ENCODE measurements at places on chromosomes 11 and 22.

DNA sequence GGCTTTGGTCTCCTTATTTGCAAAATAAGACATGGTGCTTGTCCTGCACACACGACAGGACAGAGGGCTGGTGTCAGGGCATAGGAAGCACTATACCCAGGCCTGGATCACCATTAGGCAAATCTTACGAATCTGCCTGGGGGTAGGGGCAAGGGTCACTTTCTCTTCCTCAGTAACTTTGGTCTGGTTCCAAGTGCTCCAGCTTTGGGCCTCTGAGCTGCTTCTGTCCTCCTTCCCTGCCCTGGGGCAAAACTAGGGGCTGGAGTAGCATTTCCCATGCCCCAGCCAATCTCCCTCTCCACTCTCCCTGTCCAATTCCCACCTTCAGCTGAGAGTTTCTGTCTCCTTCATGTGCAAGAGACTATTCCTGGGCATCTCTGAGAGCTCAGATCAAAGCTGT is 123.7 kb upstream of the NECTIN1 start:
- DNase-seq, result no peak

DNA sequence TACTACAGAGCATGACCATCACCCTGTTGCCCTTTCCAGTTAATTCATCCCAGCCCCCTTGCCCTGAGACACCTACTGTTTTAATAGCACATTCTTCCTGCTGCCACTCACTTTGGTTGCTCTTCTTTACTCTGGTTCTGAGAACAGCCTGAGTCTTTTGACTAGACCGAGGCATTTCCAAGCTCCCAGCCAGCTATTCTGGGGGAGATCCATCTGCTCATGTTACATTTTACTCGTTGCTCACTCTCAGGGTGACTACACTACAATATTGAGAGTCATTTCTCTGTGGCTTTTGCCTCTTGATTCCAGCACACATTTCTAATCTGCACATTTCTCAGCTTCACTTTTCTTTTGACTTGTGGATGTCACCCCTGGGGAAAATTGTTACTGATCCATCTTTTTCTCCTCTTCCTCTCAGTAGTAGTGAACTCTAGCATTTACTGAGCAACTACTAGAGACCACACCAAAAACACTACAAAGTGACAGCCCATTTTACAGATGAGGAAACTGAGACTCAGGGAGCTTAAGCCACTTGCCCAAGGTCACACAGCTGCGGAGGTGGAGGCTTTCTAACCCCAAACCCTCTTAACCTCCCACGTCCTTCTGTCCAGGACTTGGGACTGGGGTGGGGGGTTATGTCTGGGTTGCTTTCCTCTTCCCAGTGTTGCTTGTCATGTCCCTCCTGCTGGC is 117.8 kb downstream of the C11orf91 start:
- no peak for DNase-seq

DNA sequence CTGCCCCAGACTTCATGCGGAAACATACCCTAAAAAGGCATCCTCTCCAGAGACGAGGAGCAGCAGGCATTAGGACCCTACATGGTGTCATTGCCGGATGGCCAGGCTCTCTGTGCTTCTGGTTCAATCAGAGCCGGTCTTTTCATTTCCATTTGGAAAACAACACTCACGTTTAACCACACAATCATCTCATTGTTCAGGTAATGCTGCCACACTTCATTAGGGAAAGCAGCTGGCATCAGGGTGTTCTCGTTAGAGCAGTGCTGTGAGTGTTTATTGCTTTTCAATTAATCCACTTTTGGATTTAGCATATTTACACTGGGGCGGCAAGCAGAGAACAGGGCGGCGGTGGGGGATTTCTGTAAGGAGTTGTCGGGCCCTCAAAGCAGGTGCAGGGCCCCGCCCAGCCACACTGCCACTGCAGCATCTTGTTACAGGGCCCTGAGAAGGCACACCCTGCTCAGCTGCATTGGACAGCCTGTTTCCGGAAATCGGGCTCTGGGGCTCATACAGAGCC is 338.6 kb downstream of the SHANK2 start:
- no peak for DNase-seq

GRCh38 chr22:49094151-49094550 is 733.5 kb downstream of the BRD1 start:
- no peak for DNase-seq

DNA sequence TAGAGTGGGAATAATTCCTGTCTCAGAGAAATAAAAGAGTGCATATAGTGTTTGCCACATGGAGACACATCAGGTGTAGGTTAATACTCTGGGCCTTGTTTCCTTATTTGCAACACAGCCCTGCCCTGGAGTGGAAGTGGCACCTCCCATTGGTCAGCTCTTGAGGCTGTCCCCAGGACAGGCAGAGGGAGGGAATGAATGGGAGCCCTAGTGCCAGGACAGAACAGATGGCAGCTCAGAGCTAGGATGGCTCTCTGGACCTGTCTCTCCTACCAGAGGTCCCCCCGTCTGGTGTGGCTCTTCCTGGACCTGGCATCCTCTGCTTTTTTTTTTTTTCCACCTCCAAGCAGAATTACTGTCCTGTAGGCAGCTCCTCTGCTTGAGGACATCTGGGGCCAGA is 35.6 kb downstream of the LIMK2 start:
- no peak for DNase-seq

DNA sequence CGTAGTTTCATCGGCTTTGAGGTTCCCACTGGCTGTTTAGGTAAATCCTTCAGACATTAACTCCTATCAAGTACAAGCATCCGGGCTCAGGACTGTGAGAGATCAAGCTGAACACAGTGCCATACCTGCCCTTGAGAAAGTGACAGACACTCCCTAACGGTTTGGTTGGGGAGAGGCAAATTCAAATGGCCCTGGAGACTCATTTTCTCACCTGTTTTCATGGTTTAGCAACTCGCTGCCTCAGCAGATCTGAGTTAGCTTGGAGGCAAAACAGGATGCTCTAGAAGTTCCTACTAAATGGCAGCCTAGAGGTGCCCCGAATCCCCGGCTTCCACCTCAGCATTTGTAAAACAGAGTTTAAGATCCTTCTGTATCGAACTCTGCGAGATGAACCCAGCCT is 3.6 kb upstream of the FBXO3 start:
- no peak for DNase-seq

DNA sequence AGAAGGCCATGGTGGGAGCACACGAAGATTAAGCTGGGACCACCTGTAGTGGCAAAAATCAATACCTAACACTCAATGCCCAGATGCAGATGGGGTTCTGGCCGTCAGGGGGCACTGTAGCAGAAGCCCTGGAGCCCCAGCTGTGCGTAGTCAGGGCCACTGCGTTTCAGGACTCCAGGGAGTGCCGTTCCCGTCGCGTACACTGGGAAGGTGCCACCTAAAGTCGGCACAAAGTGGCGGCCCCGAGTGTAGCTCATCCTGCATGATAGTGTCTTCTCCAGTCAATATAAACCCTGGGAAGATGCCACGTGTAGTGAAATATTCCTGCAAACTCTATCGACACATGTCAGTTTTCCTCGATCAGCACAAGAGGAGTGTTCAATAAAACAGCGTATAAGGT is 123.8 kb upstream of the NTM start:
- no peak for DNase-seq

- no peak for DNase-seq
Measured at GRCh38 chr11:62905296-62905695, 15.9 kb downstream of the CHRM1 start.

DNA sequence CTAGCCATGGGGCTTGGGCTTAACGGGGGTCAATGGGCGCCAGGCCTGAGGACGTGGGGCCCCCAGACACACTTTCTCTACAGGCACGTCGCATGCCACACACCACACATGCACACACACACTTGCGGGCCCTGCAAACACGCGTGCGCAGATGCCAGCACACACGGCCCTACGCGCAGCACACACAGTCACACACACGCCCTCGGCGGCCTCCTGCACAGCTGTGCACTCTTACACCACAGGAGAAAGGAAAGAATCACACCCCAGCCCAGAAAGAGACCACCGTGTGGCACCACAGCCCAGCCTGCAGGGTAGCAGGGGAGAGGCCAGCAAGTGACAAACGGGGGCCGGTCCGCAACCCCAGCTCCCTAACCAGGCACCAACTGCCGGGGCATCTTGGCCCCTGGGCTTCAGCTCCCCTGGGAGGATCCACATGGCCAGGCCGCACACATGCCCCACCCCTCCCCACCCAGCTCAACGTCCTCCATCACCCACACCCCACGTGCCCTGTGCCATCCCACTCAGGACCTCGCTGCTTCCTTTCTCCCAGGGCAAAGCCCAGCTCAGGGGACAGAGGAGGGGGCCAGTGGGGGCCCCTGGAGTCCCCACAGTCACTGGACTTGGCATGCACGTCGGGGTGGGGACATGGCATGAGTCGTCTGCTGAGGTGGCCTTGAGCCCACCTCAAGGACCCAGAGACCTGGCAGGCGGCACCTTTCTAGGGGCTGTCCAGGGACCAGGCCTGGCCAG is 26.3 kb upstream of the TH start:
- no peak for DNase-seq
